Stimulated activated effector memory CD8-positive, alpha-beta T cell treated with anti-CD3 and anti-CD28 coated beads, Interleukin-12 subunit alpha, Interleukin-12 subunit beta, amount 100 ng/mL, for 72 hours (primary cell): ENCODE measurements at places on chromosomes 5 and 9.
A peak's percentile ranks its signal among the peaks of the same experiment; 100 is the strongest.

GRCh38 chr5:138523406-138523805 lies 19.6 kb downstream of the ETF1 start:
- no peak for DNase-seq

DNA sequence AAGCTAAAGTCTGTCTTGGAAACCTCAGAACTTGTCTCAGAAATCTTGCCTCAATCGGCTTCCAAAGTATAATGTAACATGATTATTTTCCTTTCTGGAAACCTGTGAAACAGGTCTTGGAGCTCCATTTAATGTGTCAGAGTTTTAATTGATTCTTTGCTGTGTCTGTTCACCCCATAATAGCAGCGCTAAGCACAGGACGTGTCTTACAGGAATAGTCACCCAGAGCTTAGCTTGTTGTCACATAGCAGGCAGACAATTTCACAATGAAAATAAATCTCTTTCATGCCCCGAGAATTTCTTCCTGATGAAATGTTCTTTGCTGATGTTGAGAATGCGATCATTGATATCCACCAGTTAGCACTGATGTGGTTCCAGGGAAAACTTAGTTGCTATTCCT lies 40.2 kb upstream of the PTPN3 start:
- no peak for DNase-seq

- no peak for DNase-seq
Observed at GRCh38 chr5:157610990-157611389, 35.4 kb upstream of the ADAM19 start.

DNA sequence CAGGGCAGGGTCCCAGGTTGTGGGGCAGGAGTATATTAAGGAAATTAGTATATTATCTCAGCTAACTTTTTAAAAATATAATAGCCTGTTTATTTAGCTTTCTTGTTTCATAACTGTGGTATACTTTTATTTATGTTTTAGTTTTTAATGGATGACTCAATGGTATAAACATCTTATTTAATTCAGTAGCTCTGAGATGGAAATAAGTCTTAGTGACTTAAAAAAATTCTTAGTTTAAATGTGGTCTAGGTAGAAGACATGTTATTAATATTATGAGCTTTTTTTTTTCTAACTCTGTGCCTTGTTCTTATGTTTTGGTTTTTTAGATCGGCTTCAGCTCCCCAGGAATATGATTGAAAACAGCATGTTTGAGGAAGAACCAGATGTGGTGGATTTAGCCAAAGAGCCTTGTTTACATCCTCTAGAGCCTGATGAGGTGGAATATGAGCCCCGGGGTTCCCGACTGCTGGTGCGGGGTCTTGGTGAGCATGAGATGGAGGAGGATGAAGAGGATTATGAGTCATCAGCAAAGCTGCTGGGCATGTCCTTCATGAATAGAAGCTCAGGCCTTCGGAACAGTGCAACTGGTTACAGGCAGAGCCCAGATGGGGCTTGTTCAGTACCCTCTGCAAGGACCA lies 43.1 kb downstream of the LNPEP start:
- no peak for DNase-seq

- DNase-seq = peak; percentile 68
Observed at GRCh38 chr9:3732077-3733038, 206.6 kb upstream of the RFX3 start.

DNA sequence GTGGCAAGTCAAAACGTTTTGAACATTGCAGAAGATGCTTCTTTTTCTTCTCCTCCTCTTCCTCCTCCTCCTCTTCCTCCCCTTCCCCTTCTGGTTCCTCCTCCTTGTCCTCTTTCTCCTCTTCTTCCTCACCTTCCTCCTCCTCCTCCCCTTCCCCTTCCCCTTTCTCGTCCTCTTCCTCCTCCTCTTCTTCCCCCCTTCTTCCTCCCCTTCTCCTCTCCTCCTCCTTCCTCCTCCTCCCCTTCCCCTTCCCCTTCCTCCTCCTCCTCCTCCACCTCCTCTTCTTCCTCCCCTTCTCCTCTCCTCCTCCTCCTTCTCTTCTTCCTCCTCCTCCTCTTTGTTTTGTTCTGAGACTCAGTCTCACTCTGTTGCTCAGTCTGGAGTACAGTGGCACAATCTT lies 167.0 kb upstream of the SV2C start:
- no peak for DNase-seq

- no peak for DNase-seq
Observed at GRCh38 chr5:151018846-151019245, 1.5 kb upstream of the GPX3 start.

- no peak for DNase-seq
Observed at GRCh38 chr5:143426437-143426991, 23.0 kb upstream of the NR3C1 start.

- no peak for DNase-seq
Observed at GRCh38 chr9:117462861-117463260, 48.0 kb upstream of the ASTN2 start.

DNA sequence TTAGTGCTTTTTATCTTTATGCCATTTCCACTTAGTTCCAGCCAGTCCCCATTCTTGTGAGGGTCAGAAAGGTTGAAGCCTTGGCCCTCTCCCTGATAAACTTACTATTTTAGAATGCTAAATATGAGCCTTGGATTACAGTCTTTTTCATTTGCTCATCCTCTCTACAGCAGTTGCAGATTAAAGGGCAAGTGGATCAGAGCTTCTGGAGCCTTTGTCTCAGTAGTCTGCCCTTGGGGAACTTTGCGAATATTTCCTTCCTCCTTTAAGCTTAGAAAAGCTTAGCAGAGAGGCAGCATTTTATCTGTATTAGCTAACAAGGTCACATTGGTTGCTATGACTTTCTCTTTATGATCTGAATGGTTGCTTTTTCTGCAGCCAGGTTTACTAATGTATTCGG lies 11.5 kb downstream of the FSD1L start:
- DNase-seq = no peak

GRCh38 chr5:533243-533954 lies 9.2 kb upstream of the SLC9A3 start:
- DNase-seq = no peak

- no peak for DNase-seq
Observed at GRCh38 chr9:37954581-37954981, 50.7 kb upstream of the SLC25A51 start.

GRCh38 chr5:179823937-179824744 lies 3.4 kb downstream of the SQSTM1 start:
- DNase-seq = no peak

DNA sequence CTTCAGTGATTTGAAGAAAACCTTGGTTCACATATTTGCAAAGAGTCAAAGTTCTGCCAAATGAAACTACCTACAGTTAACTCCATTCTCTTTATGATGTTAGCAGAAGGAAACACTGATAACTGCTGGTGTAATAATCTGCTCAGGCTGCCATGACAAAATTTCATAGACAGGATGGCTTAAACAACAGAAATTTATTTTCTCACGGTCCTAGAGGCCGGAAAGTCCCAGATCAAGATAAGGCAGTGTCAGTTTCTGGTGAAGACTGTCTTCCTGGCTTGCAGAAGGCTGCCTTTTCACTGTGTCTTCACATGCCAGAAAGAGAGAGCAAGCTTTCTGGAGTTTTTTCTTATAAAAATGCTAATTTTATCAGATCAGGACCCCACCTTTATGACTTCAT lies 102.4 kb upstream of the PARP8 start:
- DNase-seq = no peak

- DNase-seq = no peak
Observed at GRCh38 chr5:157292599-157292998, 26.7 kb downstream of the CYFIP2 start.

- no peak for DNase-seq
Observed at GRCh38 chr5:51902512-51902911, 519.3 kb downstream of the ISL1 start.

GRCh38 chr5:123438244-123438643 lies 15.0 kb upstream of the CEP120 start:
- DNase-seq = peak; percentile 80

- no peak for DNase-seq
Observed at GRCh38 chr5:57761513-57761912, 278.9 kb upstream of the ACTBL2 start.

GRCh38 chr5:80191991-80192398 lies 63.9 kb downstream of the SERINC5 start:
- DNase-seq = no peak

DNA sequence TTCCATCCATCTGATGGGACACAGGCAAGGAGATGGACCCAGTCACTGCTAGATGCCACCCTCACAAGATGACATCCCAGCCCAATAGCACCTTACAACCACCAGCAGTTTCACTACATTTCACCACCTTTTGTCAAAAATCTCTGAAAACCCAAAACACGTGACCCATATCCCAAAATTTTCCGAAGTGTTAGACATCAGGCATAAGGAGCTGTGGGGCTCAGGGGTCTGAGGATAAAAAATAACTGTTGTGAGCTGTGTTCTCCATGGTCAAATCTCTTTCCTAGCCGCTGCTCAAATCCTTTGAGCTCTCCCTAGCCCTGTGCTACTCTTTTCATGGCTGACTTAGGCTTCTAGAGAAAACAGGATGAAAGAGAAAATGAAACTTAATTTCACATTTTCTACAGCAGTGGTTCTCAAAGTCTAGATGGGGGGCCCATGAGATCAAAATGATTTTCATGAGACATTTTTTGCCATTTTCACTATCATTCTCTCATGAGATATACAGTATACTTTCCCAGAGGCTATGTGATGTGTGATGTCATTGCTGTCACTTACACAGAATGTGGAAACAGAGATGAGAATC lies 40.7 kb downstream of the TIMD4 start:
- DNase-seq = no peak

DNA sequence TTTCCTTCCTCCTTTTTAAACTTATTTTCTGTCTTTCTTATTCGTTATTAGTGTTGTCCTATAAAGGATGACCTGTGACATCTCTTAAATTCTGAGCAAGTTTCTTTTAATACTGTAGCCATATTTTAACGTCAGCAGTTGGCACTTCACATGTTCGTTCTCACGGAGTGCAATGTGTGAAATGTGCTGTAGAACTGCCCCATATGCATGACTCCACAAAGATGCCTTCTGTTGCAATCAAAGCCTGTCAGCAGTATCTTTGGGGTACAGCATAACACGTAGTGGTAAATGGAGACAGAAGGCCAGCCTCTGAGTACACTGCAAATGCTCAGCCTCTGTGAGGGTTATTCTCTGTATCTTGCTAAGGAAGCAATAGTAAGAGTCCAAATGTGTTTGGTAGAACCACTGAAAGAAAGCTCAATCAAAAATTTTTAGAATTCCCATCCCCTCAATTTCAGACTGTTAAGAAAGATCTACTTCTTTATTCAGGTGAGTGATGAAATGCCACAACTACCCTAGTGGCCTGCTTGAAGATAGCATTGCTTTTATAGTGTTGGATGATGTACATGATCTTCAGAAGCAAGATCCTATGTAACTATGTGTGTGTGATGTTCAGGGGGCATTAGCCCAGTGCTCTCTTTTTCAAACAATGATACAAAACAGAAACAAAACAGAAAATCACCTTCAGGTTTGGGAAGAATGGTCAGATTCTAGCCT lies 277.7 kb downstream of the TMEM167A start:
- DNase-seq = no peak

GRCh38 chr9:78207901-78208300 lies 28.0 kb upstream of the CEP78 start:
- no peak for DNase-seq

DNA sequence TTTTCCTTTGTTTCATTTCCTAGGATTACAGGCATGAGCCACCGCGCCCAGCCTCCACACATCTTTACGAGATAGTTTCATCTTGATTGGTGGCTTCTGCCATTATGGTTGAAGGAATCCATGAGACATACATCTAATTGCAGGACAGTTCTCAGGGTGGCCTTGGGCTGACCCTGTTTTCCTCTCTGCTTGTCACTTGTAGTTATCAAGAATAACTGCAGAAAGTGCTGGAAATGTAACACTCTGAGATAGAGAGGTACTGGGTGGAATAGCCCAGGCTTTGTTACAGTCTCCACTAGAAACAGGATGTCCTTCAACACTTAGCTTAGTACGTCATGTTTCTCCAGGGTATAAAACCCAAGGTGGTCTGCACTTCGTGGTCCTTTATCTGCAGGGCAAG lies 10.7 kb downstream of the UGT3A2 start:
- no peak for DNase-seq

DNA sequence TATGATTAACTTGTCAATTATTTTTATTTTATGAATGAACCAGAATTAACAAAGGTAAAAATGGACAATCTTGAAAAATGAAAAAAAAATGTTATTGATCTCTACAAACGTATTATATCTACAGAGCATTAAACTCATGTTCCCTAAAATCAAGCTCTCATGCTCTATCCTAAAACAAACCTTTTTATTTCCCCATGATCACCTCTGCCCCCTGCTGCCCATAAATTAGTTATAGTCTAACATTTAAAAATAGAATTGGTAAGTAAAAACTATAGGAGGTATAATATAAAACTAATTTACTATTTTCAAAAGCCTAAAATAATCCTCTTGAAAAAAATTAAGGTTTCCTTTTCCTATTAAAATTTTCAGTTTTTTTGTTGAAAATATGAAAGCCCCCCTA lies 168.0 kb upstream of the POU5F2 start:
- no peak for DNase-seq

- peak; percentile 69 for DNase-seq
Observed at GRCh38 chr9:122099271-122099869, 6.3 kb upstream of the TTLL11 start.

DNA sequence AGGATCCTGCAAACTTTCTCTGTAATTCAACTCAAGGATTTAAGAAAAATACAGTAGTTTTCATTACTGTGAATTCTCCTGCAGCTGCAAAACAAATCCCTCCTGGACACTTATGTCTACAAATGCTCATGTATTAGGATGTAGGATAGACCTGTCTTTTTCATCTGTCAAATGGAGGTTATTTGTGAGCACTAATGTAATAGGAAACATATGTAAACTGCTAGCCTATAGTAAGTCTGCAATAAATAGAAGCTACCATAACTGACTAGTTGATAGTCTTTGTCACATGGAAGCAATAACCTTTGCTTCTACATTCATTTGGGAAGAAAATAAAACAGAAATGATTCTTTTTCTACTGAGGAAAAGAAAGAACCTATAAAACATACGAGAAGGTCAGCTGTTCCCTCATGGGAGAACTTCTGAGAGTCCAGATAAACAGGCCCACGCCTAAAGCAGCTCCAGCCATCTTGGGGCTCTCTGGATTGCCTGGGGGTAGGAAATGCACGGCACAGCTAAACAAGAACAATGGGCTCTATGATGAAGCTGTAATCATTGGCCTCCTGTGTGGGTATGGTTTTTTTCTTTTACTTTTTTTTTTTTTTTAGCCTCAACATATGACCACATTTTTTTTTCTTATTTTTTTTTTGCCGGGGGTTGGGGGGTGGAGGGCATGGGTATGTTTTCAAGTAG lies 6.2 kb downstream of the KCNV2 start:
- no peak for DNase-seq

DNA sequence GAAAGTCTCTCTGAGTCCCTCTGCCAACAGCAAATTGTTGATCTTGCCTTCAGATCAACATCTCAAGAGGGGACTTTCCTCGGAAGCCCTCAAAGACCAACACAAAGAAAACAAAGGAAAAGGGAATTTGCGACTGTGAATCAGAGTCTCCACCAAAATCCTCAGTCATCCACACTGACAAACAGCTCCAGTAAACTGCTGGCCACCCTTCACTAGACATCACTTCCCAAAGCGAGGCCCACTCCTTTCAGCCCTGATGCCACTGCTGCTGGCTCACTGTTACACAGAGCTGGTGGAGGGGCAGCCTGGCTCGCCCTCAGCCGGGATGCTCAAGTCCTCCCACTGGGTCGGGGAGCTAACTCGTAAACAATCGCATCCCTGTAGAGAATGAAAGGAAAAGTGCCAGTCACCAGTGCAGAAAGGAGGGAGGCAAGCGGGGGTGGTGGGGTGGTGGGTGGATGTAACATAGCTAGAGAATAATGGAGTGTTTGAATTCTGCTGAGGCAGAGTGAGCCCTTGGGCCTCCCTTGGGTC lies 1.3 kb downstream of the FGF1 start:
- no peak for DNase-seq
